ENCODE measurements at places on chromosomes 1 and 21. TPM values are rescaled to one million over a fixed set of nuclear protein-coding genes. Genes with fewer than 3 reads are reported as not detected.

GRCh38 chr1:110674337-110675059, at the start of gene KCNA3:
Gene KCNA3, minus strand, starts transcription at chr1:110674940. Its CDS starts 131 bp downstream, at chr1:110674809.
- no peak for DNase-seq

DNA sequence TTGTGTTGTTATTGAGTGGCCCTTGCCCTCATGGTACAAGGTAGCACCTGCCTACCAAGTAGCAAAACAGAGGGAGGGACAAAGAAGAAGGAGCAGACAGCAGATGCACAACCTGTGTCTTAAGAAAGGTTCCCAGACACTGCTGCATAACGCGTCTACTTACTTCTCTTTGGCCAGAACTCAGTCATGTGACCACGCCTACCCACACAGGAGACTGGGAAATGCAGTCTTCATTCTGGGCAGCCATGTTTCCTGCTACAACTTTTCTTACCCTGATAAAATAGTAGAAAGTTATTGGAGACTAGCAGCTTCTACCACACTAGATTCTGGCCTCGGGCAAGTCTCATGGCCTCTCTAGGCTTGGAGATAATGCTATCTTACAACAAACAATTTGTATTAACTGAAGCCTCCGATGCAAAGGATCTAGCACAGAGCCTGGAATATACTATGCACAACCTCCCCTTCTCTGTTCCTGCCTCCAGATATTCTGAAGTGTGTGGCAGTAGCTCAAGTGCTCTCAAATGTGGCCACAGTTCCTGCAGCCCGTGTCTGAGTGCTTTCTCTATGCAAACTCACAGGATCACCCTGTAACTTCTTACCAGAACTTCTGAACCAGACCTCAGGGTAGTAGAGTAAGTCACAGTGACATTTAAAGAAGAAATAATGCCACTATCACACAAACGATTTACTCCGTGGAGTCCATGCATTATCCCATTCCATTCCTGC, 34.1 kb upstream of the BTG2 start:
- DNase-seq, result peak; percentile 51

- DNase-seq, result no peak
Measured at GRCh38 chr1:226223786-226224244, 351 bp downstream of the MIXL1 start.

DNA sequence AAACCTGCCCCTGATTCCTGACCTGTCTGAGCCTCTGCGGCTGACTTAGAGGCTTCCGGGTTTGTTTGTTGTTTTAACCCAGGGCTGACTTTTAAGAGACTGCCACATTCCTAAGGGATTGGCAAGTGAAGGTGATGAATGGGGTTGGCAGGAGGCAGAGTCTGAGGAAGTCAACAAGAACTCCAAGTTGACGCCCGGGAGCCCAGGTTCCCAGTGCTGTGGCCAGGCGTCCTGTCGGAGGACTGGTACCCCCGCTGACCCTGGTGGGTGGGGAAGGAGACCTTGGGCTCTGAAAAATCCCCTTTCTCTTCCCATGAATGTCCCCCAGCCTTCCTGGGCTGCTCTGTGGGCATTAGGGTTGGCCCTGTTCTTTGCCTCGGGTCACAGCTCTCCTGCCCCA, 19.7 kb upstream of the EPS8L3 start:
- peak; percentile 80 for DNase-seq

DNA sequence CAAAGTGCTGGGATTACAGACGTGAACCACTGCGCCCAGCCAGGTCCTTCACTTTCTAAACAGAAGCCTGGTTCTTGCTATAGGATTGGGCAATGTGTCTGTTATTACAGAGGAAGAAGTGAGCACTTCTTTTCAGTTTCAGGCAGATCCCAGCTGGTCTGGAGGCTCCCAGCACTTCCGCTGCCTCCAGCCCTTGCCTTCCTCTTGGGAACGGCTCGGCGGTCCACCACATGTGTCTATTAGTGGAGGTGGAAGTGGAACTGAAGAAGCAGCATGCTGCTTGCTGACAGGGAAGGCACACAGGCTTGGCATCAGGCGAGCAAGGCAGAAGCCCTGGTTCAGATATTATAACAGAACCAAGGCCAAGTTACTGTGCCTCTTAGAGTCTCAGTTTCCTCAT, 17.0 kb downstream of the MKNK1 start:
- no peak for DNase-seq

- DNase-seq, result no peak
Measured at GRCh38 chr1:33719771-33720670, 143.9 kb upstream of the HMGB4 start.

The IFI44 gene
- 1.3 TPM for total RNA-seq

All from mammary epithelial cell (primary cell).